ENCODE measurements at places on chromosomes 2 and 18.

DNA sequence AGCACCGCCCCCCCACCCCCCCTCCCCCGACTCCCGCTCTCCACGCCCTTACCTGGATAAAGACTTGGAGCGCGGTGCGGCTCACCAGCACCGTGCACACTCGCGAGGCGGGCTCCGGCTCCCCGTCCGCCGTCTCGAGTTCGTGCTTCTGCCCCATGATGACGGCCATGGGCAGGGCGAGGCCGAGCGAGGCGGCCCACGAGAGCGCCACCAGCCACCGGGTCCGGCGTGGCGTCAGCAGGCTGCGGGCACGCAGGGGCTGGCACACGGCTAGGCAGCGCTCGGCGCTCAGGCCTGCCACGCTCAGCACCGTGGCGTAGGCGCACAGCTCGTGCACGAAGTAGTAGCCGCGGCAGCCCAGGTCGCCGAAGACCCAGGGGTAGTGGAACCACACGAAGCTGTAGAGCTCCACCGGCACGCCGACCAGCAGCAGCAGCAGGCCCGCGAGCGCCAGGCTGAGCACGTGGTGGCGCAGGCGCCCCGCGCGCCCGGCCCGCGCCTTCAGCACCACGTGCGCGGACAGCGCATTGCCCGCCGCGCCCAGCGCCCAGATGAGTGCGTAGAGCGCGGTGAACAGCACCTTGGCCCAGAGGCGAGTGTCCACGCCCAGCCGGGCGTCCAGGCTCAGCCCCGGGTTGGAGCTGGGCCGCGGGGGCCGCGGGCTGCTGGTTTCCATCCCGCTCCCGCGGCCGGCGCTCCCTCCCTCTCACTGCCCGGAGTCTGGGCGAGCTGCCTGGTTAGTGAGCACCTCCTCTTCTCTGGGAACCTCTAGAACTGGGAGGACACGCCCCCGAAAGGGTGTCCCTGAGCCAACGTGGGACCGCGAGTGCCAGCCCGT lies at the start of gene NTSR2:
TSS of gene NTSR2 (minus strand) at position 742 of the 838 bp plus-strand sequence. CDS start at position 676, 66 bp downstream.
- no peak for DNase-seq

DNA sequence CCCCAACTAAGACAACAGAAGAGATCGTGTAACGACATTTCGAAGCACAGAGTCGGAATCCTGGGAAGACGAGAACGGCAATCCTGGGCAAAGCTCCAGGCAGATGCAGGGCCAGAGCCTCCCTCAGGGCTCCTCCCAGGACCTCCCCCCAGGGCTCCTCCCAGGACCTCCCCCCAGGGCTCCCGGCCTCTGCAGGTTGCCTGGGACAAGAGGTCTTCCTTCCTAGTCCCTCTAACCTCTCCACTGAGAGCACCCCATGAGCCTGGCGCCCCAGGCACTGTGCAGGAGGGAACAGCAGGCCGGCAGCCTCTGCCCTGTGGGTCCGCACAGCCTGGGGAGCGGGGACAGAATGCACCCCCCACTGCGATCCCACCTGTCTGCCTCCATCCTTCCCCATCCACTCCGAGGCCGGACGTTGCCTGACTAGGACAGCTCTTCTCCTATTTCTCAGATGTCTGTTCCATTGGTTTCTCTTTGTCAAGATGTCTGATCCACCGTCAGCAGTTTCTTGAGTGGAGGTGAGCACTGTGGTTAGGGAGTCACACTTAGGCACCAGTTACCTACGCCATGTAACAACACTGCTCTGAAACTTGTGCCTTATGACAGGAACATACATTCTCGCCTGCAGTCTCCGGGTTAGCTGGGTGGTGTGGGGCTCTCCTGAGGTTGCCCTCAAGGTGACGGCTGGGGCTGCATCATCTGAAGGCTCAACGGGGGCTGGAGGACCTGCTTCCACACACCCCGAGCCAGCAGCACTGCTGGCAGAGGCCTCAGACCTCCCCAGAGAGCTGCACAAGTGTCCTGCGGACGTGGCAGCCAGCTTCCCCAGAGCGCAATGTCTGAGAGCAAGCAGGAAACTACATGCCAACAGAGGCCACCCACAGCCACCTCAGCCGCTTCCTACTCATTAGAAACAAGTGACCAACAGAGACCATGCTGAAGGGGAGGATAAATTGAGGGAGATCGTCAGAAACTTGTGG lies 28.9 kb downstream of the ADI1 start:
- DNase-seq, result no peak

- no peak for DNase-seq
These were observed 75.8 kb downstream of the NRP2 start for GRCh38 chr2:205758051-205758450.

DNA sequence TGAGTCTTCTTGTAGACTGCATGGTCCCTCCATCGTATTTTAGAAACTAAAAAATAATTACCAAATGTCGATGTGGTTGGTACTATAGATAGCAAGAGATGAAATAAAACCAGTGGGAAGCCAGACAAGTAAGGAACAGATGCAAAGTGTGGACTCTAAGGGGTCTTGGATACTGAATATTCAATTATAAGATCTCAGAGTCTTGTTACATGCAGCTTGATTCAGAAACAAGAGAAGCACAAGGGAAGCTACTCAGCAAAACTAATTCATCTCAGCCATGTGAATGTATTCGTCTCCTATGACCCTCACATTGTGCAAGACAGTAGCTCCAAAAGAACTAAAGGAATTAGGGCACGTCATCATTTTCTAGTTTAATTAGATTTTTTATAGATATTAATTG lies 80.9 kb downstream of the CDH20 start:
- no peak for DNase-seq

GRCh38 chr2:44772131-44772530 lies 169.4 kb upstream of the SIX3 start:
- no peak for DNase-seq

DNA sequence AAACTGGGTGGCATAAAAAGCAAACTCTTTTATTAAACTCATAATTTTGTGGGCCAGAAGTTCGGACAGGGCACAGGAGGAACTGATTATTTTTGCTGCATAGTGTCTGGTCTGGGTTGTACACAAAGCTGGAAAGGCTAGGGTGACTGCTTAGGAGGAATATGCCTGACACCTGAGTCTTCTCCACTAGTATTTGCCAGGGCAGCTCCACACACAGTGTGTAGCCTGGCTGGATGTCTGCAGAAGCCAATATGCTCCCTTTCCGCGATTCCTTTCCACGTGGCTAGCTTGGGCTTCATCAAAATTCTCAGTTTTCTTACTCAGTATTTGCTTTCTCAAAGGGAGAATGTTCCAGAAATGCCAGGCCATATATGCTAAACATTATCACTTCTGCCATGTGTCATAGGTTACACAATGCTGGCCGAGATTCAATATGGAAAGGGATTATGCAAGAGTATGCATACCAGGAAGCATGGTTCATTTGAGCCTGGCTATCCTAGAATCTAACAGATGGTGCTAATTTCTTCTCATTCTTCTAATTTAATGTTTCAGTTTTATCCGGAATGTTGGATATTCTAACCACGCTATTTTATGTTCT lies 142.7 kb upstream of the DOK6 start:
- DNase-seq, result no peak

GRCh38 chr2:168326572-168326971 lies 79.2 kb upstream of the STK39 start:
- no peak for DNase-seq

- DNase-seq, result no peak
These were observed 181.0 kb downstream of the SLC39A10 start for GRCh38 chr2:195838002-195838401.

GRCh38 chr2:236337465-236338325 lies 73.5 kb upstream of the ASB18 start:
- DNase-seq, result no peak

DNA sequence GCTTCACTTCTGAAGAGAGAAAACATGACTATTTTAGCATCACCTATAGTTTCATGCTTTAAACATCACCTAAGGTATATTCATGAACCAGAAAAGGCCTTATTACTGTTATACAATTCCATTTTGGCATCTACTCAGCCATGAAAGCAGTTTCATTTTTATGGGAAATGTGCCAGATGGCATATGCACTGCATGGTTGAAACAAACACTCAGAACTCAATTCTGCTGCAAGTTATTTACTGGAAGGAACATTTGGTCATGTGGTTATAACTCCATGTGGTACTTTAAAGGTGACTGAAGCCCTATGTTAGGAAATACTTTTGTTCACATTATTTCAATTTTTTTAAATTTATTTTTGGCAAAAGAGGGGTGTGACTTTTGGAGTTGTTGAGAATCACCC lies 287.5 kb upstream of the CRIM1 start:
- DNase-seq, result no peak

GRCh38 chr2:240051697-240052096 lies 1.6 kb downstream of the OR6B3 start:
- no peak for DNase-seq
